ENCODE measurements at places on chromosomes 5 and 9.

GRCh38 chr9:65449423-65449822 lies 164.4 kb upstream of the FOXD4L5 start:
- no peak for DNase-seq

DNA sequence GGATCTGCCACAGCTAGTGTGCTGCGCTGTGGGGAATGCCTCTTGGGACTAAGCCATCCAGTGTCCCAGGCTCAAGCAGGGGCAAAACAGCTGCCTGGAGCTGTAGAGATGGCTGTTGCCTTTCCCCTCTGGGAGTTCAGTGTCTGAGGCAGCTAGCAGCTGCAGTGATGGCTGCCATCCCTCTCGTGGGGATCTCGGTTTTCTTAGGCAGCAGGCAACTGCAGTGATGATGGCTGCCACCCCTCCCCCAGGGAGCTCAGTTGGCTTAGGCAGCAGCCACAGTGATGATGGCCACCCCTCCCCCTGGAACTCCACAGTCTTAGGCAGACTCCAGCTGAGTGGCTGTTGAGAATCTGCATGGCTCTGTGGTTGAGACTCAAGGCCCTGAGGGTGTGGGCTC lies 1389.2 kb upstream of the NUDT12 start:
- no peak for DNase-seq

DNA sequence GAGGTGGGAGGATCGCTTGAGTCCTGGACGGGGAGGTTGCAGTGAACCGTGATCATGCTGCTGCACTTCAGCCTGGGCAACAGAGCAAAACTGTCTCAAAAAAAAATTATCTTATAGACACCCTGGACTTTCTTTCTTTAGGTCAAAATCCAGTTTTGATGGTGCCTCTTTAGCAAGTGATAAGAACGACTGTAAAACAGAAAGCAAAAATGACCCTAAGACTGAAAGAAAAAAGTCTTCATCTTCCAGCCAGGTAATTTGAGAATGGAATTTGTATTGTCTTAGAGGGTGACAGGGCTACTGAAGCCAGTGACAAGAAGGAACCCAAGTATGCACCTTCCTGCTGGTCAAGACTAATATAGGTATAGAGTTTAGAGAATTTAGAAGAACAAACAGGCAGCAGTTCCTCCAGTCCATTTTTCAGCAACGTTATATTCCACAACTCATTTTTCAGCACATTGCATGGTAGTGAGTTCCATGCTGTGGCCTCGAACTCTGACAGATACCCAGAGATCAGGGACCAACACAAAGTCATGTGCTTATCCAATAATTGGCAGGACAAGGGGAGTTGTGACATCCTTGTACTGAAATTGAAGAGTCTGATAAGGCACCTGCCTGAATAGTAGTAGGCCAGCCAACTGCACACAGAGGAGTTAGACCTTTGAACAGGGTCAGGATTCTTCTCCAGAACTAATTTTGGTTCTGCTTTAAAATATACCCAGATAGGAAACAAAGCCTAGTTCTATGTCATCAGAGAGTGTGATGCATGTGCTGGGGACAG lies 46.5 kb downstream of the GRAMD2B start:
- no peak for DNase-seq

DNA sequence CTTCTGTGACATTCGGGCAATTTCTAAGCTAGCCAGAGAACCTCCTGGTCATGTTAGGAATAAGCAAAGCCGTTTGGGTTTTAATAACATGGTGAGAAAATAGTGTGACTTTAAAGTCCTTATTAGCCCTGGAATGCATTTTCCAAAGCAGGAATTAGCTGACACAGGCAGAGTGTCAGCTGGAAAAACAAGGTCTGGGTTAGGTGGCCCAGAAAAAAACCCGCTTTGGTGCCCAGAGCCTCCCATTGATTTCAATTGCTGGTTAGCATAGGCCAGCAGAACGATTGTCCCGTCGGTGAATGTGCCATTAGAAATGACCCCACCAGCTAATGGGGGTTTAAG lies 62.1 kb upstream of the CPEB4 start:
- DNase-seq, result no peak

DNA sequence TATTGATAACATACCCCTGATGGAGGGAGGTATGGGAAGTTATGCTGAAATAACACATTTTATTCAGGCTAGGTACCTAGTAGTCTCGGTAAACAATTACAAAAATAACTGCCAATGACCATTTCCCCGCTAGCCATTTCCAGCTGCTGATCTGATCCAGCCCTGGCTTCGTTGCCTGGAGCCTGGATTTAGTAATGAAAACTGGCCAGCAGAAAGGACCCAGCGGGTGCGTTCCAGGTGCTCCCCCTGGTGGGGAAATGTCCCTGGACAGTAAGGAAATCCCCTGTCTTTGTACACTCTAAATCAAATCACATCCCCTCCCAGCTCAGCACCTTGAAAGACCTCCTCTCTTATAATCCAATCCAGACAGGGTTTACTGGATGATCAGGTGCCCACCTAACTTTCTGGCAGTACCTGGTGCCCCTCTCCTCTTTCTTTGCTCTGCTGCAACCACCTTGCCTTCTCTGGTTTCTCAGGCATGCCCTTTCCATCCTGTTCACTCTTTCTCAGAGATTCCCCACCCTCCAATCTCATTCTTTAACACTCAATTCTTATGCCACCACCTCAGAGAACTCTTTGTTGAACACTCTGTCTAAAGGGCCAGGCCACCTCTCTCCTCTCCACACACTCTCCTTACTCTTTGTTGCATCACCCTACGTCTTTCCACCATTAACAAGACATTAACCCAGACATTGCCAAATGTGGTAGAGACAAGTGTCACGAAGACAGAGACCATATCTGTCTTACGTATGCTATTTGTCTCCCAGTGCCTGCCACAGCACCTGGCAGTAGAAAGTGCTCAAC lies 50.1 kb upstream of the SMAD5 start:
- DNase-seq, result peak; percentile 66

DNA sequence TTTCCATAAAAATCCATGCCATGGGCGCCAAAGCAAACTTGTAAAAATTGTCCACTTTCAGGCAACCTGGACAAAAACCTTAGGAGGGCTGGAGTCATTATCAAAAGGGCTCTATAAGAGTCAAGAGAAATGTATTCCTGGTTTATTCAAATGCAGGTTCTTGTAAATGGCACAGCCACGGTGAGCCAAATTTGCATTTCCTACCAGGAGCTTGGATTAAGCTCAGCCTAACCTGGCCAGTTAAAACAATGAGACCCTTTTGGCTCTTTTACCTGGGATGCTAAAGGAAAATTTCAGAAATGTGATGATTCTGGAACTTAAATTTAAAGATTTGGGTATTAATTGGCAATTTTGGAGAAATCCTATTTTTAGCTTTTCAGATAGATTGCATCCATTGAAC lies 8.9 kb upstream of the ZNF474 start:
- no peak for DNase-seq

DNA sequence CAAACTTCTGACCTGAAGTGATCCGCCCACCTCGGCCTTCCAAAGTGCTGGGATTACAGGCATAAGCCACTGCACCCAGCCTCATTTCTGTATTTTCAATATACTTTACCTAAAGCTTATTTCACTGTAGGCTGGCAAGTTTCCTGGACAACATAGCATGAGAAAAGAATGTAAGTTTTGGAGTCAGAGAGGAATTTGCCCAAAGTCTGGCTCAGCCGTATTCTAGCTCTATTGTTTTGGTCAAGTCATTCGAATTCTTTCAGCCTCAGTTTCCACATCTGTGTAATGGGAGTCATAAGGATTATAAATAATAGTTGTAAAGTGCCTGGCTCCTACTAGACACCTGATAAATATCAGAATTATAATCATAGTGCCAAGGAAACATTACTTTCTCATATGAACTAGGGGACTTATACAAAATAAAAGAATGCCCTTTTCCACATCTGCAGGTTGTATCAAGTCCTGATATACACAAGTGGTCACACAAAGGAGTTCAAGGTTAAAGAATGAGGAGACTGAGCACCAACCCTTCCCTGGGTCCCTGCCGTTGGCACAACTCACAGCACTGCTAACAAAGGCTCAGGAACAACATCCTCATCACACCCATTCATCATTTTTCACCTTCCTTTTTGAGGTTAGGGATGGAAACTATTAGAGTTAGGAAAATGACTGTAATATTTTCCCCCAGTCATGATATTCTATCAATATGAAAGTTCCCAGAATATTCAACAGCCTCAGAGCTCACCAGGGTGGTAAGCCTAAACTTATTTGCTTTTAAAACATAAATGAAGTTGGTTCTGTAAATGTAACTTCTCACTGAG lies 34.6 kb upstream of the RAI14 start:
- no peak for DNase-seq

- no peak for DNase-seq
These were observed 561.8 kb upstream of the DAB2 start for GRCh38 chr5:39986614-39987013.

DNA sequence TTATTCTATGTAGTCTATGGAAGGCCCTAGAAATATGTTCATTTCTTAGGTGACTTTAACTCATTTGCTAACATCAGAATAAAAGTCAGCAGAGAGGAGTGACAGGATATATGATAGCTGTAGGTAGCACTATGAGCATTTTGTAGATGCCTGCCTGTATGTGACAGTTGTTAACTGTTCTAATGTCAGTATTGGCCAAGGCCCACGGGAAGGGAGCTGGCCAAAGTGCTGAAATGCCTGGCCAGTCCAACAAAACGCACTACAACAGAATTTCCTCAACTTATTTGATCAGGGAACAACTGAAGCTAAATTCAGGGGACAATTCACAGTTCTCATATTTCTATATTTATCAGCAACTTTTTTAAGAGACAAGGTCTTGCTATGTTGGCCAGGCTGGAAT lies 20.8 kb downstream of the SV2C start:
- peak; percentile 6 for DNase-seq

- no peak for DNase-seq
These were observed 706.6 kb downstream of the EFNA5 start for GRCh38 chr5:106964132-106964531.

DNA sequence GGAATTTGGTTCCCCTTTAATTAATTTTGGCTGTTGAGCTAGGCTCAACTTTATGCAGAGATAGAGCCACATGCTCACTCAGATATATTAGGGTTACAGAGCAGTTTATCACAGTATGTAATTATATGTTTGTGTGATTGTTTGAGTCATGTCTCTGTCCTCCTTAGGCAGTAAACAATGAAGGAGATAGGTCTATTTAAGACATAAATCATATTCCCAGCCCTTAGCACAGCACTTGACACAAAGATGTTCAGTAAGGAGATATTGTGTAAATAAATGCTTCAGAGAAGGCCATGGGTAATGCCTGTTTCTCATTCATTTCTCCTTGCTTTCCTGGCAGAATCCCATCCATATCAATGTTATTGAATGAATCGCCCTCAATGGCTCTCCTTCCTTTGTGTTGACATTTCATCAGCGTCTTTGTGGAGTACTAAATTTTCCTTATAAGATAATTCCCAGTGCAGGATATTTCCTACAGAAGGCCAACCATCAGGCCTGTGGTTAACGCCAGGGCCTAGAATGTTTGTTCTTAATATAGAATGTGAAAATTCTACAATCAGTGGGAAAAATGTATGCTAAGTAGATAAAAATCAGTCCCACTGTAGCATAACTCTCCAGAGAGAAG lies 408.0 kb downstream of the EBF1 start:
- no peak for DNase-seq

DNA sequence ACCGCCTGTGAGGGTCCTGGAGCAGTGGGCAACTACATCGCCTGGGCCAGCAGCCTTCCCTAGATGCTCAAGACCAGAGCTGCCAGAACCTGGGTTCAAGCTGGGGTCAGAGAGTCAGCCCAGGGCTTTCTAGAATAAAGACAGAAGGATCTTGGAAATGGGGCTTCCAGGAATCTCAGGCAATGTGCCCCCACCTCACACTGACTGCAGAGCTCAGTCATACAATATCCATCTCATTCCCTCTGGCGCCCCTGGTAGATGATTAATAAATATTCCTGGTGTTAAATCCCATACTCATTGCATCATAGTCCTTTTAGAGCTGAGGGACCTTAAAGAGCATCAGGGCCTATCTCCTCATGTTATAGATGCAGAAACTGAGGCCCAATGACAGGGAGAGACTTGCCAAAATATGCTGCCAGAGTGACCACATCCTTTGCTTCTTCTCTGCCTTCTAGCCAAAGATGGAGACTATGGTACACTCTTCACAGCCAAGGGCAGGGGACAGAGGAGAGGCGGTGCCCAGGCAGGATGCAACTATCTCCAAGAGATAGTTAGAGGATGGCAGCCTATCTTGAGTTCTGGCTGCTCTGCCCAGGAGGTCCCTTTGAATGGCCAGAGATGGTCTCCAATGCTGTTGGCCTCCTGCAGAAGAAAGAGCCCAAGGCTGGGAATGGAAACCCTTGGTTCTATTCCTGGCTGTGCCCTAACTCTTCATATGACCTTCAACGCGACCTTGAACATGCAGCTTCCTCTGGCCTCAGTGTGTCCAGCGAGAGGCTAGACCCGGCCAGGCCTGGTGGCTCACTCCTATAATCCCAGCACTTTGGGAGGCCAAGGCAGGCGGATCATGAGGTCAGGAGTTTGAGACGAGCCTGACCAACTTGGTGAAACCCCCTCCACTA lies 36.2 kb upstream of the IL17B start:
- DNase-seq, result no peak

- DNase-seq, result no peak
These were observed 115.4 kb downstream of the FBN2 start for GRCh38 chr5:128422612-128423011.

GRCh38 chr5:177557041-177557647 lies 2.8 kb upstream of the FAM193B start:
- DNase-seq, result peak; percentile 6

- no peak for DNase-seq
These were observed 12.6 kb upstream of the ANKH start for GRCh38 chr5:14884062-14884612.

DNA sequence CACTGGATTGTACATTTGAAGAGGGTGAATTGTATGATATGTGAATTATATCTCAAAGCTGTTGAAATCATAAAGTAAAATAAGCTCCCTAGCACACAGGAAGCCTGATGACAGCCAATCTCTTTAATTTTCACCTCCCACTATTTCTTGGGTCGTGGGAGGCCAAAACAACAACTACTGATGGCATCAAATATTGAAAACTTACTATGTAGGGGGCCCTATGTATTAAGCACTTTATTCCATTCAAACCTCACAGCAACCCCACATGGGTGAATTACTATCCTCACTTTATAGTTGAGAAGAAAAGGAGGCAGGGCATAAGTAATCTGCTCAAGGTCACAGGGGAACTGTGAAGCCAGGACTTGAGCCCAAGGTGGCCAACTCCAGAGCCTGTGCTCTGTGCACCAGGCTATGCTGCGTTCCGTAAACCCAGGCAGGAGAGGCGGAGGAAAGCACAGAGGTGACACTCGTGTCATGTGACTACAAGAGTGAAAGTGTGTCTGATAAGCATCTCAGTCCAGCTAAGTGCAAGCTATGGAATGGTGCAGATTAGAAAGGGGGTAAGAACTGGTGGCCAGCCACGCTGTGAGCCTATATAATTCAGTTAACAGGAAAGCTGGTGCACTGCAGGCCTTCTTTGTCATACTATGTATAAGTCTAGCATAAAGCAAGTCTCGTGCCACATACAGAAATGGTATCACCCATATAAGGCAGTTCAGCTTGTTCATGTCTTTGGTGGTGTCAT lies 221.0 kb downstream of the DCP2 start:
- DNase-seq, result no peak

Measured in activated naive CD4-positive, alpha-beta T cell treated with Interleukin-2 at 50 U/mL for 16 hours (primary cell).